ENCODE measurements at places on chromosomes 3 and 15.

DNA sequence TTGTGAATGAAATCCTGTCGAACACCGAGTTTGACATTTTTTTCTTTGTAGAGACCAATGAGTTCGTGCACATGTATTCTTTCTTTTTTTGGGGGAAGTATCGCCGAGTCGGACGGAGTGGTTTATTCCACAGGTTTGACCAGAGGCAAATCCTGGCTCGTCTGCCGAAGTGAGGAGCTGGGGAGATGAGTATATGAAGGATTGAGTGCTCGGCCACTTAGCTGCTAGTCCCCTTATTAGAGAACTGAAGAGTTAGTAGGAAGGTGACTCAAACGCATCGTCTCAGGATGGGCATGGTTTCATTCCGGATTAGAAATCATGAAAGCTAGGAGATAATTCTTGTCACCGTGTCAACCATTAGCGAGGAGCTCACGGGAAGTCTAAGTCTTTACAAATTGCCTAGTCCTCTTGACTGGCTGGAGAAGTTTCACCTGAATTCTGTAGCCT lies 154.7 kb upstream of the GOLIM4 start:
- no peak for DNase-seq

DNA sequence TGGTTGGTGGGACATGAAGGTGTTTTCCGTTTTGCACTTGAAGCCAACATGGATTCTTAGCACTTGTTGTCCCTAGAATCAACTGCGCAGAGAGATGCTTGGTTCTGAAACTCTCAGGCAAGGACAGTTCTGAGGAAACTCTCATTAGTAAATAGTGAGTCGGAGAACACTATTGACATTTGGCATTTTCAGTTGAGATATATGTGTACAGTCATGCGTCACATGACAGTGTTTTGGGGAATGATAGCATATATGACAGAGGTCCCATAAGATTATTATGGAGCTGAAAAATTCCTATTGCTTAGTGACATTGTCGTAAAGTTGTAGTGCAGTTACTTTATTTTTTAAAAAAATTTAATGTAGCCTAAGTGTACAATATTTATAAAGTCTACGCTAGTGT lies 5.8 kb downstream of the APBA2 start:
- DNase-seq, result no peak

- no peak for DNase-seq
Observed at GRCh38 chr15:93887151-93887550, 344.2 kb upstream of the MCTP2 start.

DNA sequence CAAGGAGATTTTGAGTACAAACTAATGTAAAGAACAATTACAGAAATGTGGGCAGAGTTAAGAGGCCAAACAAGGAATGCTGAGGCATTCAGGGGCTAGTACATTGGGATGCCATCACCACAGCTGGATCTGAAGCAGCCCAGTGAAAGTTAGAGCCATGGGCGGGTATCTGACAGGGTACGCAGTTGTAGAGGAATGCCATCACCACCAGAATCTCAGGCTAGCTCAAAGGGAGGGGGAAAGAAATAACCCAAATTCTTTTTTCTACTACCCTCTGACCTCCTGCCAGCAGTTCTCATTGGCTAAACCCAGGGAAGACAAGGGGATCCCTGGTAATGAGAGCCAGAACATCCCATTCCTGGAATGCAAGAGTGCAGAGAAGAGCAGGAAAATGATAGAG lies 9.0 kb upstream of the TSC22D2 start:
- DNase-seq, result no peak

- DNase-seq, result no peak
Observed at GRCh38 chr15:48850648-48851047, 27.3 kb upstream of the EID1 start.

DNA sequence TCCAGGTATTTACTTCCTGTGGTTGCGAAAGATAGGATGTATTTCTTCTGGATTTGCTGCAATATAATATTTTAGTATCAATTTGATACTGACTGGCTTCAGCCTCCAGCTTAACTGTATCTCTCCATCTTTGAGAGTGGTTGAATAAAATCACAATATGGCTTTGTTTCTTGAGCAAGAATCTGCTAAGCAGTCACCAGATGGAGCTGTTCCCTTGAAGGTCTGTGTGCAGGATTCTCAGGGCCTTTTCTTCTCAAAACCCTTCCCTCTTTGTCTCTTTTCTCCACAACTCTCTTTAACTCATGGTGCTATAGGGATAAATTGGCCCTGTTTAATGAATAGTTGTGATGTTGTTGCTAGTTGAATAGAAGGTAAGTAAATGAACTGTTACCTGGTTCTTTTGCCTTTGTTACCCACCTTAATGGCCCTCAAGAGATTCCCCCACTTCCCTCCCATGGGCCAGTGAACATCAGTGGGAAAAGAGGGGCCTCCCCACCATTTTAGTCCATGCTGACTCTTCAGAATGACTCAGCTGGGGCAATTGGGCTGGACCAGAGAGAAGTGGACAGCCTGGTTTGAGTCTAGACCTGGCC lies 34.8 kb upstream of the RAB6B start:
- DNase-seq, result no peak

- no peak for DNase-seq
Observed at GRCh38 chr3:37813403-37813802, 48.3 kb upstream of the CTDSPL start.

GRCh38 chr3:31170932-31171670 lies 276.6 kb upstream of the GADL1 start:
- DNase-seq, result no peak

DNA sequence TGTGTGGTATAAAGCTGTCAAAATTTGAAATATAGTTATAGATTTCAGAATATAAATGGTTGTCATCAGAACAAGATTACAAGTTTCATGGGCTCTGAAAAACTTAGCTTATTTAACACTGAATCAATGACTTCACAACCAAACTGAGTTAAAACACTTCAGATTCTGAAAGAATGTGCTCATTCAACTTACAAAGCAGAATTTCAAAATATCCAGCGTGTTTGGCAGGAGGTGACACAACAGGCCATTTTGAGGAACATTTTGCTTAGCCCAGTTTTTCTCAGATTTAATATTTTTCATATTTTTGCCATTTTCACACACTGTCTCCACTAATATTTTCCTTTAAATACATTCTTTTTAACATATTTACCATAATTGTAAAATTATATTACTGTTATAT lies 781.1 kb downstream of the TUSC7 start:
- DNase-seq, result no peak

DNA sequence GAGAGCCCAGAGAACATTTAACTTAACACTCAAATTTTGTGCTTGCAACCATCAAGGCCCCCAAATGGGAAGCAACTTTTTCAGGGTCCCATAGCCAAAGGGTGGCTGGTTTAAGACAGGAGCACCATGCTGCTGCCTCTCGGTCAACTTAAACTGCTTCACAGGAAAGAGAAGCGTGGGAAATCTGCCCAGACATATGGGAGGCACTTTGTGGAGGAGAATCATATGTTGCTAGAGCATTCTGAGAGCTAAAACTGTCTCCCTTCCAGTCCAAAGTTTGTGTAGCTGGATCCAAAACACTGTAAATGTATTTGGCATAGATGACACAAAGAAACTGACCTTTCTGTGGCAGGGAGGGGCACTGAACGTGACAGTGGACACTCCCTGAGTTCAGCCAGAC lies 305.9 kb upstream of the RORA start:
- DNase-seq, result no peak

GRCh38 chr3:57617739-57618138 lies 20.6 kb upstream of the ARF4 start:
- no peak for DNase-seq

DNA sequence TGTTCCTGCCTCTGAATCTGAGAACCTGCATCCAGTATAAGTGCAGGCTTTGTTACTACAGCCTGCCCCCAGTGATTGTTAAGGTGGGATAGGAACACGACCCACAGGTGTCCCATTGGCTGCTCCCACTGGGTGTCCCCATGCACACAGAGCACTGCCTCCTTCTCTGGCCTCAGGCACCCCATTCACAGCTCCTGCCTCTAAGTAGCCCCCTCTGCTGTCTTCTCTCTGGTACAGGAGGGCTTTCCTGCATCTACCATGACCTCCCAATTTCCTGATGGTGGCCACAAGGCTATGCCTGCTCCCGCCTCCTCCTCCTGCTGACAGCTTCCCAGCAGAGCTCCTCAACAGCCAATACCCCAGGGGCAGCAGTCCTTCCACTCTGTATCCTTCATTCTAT lies 238.6 kb upstream of the TMC3 start:
- DNase-seq, result no peak

DNA sequence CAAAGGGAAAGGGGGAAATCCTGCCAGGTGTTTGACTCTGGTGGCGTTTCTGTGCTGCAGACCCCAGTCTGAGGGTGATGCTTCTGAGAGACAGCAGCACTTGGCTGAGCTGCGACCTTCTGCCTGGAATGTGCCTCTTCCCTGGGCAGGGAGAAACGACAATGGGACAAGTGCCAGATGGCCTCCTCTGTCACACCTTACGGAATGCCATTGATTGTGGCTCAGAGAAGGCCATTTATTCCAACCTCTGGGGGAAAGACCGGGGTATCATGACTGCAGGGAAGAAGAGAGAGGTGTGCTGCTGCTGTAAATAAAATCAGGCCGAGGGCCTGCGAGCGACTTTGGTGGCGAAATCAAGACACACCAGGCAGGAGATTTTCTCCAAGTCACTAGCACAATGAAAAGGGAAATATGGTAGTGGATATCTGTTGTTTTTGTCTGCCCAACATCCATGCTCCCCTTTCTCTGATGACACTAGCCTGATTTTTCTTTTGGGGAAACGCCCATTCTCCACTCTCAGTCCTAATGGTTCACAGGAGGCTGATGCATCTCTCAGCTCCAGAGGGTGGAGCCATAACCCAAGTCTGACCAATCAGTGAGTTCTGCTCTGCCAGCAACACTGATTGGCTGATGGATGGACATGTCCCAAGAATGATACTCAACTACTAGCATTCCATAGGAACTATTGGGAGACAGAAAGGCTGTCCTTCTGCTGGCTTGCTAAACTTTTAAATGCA lies 336.1 kb downstream of the FOXP1 start:
- no peak for DNase-seq

GRCh38 chr3:11727207-11727606 lies 83.5 kb upstream of the VGLL4 start:
- DNase-seq, result no peak

DNA sequence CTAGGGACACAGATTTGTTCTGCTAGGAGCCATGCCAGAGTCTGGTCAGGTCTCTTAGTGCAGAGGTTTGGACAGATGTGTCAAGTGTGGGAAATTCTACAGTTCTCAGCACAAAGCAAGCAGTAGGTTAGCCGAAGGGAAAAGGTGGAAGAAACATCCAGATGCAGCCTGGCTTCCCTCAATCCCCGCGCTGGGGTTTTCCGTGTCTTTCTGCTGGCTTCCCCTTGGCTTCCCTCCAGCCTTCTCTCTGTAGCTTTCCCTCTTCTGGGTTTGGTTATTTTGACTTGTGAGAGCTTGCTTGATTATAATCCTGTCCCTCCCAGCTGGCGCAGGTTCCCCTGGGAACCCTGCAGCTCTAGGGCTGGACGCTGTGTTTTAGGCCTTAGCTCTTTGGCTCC lies 4.1 kb downstream of the TF start:
- no peak for DNase-seq

GRCh38 chr3:42778644-42779043 lies 5.6 kb upstream of the CCDC13 start:
- no peak for DNase-seq

DNA sequence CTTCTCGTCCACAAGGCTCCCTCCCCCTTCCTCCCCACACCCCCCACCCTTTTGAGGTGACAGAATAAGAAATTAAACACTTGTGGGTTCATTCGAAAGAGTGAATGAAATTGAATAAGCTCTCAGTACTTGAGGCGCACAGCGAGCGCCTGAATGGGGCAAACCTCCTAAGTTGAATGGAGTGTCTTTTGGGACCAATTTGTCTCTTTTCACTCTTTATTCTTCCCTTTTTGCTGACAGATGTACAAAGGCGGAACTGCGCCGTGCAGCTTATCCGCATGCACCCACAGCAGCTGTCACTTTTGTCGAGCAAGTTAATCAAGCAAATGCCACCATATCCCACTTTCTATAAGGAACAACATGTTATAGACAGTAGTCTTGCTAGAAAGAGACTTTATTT lies 47.9 kb upstream of the FEZF2 start:
- DNase-seq, result no peak

- no peak for DNase-seq
Observed at GRCh38 chr15:70091726-70092463, 5.8 kb downstream of the TLE3 start.

DNA sequence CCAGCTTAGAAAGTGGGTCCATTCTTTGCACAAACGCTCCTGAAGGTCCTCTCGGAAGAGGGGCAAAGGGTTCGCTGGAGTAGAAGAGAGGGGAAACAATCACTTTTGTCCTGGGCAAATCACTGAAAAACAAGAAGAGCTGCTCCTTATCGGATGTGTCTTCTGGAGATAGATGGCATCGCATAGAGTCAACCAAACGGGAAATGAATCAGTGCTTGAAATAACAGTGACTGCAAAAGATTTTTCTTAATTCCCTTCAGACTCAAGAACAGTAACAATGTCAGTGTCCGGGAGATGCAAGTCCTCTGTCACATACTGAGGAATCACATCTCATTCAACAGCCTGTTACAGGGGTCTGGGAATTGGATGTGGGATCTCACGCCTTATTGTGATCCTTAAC lies 78.8 kb upstream of the PCSK6 start:
- no peak for DNase-seq

DNA sequence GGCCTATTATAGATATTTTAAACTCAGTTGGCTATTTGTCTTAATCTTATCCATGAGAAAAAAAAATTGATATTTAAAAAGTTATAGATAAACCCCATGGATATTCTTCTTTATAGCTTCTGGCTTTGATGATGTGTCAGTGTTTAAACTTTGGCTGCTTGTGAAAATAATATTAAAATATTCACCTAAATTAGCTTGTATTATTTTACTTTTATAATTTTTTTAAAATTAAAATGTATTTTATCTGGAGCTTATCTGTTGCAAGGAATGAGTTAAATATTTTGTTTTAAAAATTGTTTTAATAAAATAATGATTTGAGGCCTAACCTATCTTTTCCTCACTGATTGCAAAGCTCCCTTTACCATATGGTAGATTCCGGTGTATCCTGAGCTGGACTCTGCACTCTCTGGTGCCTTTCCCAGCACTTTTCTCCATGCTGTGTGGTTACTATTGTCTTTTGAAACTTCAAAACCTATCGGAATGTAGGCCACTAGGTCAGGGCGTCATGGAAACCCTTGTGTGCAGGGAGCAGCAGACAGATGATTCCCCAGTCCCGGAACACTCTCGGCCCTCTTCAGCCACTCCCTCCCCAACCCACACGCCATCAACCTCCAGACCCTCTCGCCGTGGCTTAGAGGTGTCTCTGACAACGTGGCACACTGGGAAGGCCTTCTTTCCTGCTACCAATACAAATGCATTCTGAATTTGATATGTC lies 252.3 kb upstream of the ATP10A start:
- no peak for DNase-seq

- no peak for DNase-seq
Observed at GRCh38 chr15:58734859-58735258, 14.6 kb downstream of the ADAM10 start.

- no peak for DNase-seq
Observed at GRCh38 chr3:42686832-42687650, 1.7 kb downstream of the KLHL40 start.

DNA sequence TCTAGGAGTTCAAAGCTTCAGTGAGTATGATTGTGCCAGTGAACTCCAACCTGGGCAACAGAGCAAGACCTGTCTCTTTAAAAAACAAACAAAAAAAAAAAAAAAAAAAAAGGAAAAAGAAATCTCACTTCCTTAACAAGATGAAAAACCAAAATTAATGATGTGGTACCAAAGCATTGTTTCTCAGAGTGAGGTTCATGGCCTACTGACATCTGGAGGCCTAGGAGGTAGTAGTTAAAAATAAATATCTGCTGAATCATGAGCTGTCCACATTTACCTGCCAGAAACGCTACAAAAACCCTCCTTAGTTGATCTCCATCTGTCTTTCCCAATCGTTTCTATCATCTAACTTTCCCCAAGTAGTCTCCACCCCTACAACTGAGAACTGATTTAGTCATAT lies 51.2 kb downstream of the EPHA6 start:
- DNase-seq, result no peak
